ENCODE measurements at places on chromosomes 13 and 19.

DNA sequence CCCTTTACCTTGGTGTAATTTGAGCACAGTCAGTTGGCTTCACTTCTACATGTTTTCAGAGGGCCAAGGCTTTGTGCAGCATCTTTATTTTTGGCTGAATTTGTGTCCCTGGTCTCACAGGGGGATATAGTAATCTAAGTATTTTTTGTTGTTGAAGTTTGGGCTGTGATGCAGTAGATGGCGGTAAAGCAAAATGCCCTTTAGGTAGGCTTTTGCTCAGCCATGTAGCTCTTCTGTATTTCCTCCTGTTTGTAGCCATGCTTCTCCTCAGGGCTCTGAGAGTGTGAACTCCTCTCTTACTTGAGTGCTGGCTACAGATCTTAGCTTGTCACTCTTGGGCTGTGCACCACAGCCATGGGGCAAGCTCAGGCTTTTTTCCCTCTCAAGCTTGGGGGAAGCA lies 328.6 kb downstream of the SLITRK5 start:
- DNase-seq: no peak

- DNase-seq: no peak
These were observed at the start of gene UNC13A for GRCh38 chr19:17687857-17688784. UNC13A (minus strand) TSS chr19:17688354; CDS start chr19:17688199, 155 bp downstream.

- DNase-seq: no peak
These were observed 102.5 kb downstream of the FGF14 start for GRCh38 chr13:102299366-102299765.

GRCh38 chr13:47117268-47117667 lies 220.4 kb upstream of the HTR2A start:
- no peak for DNase-seq

DNA sequence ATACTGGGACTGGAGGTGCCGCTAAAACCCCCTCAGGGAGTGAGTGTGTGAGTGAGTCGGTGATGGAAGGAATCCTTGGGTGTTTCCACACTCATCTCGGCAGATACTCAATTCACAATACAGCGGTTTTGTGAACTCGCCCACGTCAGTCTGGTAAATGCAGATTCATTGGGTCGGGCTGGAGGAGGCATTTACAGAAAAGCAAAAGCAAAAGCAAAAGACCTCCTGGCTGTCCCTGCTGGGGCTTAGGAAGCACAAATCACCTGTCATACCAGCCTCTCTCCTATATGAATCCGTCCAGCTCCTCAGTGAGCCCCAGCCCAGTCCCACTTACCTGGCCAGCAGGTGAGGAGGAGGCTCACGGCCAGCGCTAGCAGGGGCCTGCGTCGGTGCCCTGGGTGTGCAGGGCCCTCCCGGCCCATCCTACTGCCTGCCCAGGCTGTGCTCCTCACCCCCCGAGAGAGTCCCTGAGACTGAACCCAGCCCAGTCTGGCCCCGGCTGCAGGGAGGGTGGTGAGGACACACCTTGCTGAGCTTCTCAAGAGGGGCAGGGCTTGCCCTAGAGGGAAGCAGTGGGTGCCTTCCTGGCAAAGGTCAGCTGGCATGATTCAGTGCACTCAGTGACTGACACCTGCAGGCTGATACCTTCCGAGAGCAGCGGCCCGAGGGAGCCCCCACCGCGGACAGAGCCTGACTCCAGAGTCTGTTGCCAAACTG lies at the start of gene MUC16:
MUC16 (minus strand) TSS at position 475 of the 717 bp plus-strand sequence.
- no peak for DNase-seq

DNA sequence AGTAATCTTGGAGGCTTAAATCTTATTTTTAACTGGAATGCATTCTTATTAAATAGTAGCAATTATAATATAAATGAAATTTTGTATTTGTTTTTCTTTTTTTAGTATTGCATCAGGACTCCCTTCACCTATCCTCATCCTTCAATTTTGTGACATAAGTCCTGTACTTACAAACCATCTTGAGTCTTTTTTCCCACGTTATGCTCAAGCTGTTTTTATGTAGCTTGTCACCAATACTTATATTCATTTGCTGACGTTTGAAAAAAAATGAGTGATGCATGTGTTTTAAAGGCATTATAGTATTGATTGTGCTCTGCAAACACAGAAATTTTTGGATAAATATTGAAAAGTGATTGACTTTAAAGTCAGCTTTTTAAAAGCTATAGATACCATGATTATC lies 888 bp downstream of the GPR18 start:
- DNase-seq: no peak

DNA sequence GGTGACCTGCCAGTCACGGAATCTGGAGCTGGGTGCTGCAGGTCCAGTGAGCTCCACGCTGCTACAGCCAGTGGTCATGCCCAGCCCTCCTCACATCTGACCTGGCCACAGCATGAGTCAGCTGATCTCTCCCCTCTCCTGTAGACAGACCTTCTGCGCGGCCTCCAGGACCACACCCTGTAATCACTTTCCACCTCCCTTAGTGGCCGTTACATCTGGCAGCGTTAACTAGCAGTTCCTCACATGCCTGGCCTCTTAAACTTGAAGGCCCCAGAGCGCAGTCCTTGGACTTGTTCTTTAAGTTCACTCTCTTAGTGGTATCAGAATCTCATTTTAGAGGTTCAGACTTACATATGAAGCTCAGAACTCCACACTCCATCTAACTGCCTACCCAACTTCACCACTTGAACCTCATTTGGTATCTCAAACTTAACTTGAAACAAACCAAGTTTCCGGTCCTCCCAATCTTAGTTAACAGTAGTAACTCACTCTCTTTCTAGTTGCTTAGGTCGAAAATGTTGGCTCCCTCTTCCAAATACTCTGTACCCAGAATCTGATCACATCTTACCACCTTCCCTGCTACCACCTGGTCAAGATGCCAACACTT lies 22.7 kb downstream of the MIPEP start:
- no peak for DNase-seq

- DNase-seq: no peak
These were observed 8.8 kb upstream of the CACNG7 start for GRCh38 chr19:53900191-53900860.

- DNase-seq: peak; percentile 79
These were observed at the start of gene SHKBP1 for GRCh38 chr19:40576585-40577451. SHKBP1 (plus strand) TSS chr19:40576873; CDS start chr19:40576900, 27 bp downstream.

- no peak for DNase-seq
These were observed 12.1 kb downstream of the HNRNPUL1 start for GRCh38 chr19:41276231-41276630.

GRCh38 chr19:34017601-34018000 lies 154.7 kb upstream of the LSM14A start:
- DNase-seq: no peak

DNA sequence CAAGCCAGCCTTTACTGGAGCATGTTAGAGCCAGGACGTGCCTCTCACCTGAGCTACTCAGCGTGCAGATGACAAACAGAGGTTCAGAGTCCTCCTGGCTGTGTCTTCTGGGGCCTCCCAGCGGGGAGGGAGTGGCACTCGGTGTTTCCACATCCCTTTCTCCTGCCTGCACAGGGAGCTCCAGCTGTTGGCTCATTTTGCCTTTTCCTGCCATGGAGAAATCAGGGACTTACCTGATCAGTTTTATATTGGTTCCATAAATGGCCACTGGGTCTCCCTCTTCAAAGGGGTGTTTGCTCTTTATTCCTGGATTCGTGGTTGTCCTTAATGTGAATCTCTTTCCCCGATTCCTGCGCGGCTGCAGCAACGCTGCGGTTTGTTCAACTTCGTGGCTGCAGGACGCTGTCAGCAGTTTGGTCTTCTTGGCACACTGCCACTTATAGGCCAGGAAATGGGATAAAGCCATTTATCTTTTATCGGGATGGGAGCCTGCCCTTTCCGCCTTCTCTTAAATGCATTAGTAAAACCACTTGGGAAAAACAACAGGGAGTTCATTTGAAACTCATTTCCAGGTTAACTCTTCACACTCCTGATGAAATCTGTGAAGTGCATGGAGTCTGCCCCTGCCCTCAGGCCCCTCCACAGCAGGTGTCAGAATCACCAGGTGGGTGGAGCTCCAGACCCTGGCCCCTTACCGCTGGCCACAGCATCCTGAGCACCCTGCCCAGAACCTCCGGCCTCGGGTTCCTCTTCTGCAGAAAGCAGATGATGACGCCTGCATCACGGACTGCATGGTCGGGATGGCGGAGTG lies 39.8 kb upstream of the MCF2L start:
- DNase-seq: no peak
